ENCODE measurements at places on chromosomes 16 and 17. TPM values are rescaled to one million over a fixed set of nuclear protein-coding genes. Genes with fewer than 3 reads are reported as not detected.

The TEX19 gene
- 0.17 TPM for total RNA-seq

The SLC16A11 gene
- total RNA-seq = 0.36 TPM

The ZNF423 gene
- total RNA-seq = 30.7 TPM

The SARM1 gene
- total RNA-seq = 1.8 TPM

The MPO gene
- 0.95 TPM for total RNA-seq

The YBX2 gene
- 0.66 TPM for total RNA-seq

The LCAT gene
- total RNA-seq = 12.4 TPM

The HOXB3 gene
- total RNA-seq = 8.8 TPM

DNA sequence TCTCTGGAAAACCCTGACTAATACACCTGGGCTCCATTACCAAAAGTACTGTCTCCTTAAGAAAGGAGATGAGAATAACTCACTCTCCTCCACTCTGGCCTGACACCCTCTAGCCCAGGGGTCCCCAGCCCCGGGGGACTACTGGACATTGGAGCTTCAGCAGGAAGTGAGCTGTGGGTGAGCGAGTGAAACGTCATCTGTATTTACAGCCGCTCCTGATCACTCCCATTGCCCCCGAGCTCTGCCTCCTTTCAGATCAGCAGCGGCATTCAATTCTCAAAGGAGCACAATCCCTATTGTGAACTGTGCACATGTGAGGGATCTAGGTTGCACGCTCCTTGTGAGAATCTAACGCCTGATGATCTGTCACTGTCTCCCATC lies 126.3 kb upstream of the TNRC6C start:
- no peak for DNase-seq

- peak; percentile 94 for DNase-seq
These were observed at the start of gene ABAT for GRCh38 chr16:8674413-8675022. ABAT (plus strand) TSS chr16:8674617; CDS start chr16:8735740, 61,123 bp downstream.

GRCh38 chr16:15593235-15593634 lies 49.7 kb downstream of the MARF1 start:
- DNase-seq = no peak

GRCh38 chr16:85613604-85614337 lies 649 bp downstream of the GSE1 start:
- DNase-seq = peak; percentile 72

GRCh38 chr17:58667934-58668597 lies 23.8 kb downstream of the TEX14 start:
- DNase-seq = no peak

GRCh38 chr17:1058423-1059130 lies 61.6 kb downstream of the TIMM22 start:
- DNase-seq = peak; percentile 72

- DNase-seq = no peak
These were observed 4.1 kb downstream of the ZNF213 start for GRCh38 chr16:3138823-3139426.

GRCh38 chr16:81784072-81784795 lies 5.1 kb downstream of the PLCG2 start:
- no peak for DNase-seq

GRCh38 chr16:6335072-6335471 lies 997.6 kb upstream of the RBFOX1 start:
- DNase-seq = no peak

DNA sequence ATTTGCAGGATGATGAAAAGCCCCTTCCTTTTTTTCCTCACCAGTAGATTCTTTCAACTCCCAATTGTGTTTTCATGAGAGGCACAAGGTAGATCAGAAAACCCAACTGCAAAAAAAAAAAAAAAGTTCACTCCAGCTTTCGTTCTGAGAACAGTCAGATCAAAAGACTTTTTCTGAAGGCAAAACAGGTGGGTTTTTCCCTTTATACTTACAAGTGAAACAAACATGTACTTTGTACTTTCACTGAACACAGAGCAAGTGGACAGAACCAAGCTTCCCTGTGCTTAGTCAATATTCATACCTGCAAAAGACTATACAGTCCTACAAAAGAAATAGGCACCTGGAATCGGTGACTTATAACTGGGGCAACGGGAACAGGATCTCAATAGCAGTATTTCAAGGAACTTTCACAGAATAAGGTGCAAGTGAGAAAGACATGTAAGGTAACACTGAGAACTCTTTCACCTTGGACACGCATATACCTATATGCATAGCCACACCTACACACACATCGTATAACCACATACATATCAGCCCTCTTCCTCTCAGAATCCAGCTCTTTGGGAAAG lies 54.1 kb downstream of the TOX3 start:
- no peak for DNase-seq

- no peak for DNase-seq
These were observed 16.5 kb downstream of the CD300LB start for GRCh38 chr17:74514632-74515334.

GRCh38 chr16:15450624-15451023 lies 16.2 kb downstream of the BMERB1 start:
- no peak for DNase-seq

- no peak for DNase-seq
These were observed 355.8 kb downstream of the SOX9 start for GRCh38 chr17:72476575-72476986.

DNA sequence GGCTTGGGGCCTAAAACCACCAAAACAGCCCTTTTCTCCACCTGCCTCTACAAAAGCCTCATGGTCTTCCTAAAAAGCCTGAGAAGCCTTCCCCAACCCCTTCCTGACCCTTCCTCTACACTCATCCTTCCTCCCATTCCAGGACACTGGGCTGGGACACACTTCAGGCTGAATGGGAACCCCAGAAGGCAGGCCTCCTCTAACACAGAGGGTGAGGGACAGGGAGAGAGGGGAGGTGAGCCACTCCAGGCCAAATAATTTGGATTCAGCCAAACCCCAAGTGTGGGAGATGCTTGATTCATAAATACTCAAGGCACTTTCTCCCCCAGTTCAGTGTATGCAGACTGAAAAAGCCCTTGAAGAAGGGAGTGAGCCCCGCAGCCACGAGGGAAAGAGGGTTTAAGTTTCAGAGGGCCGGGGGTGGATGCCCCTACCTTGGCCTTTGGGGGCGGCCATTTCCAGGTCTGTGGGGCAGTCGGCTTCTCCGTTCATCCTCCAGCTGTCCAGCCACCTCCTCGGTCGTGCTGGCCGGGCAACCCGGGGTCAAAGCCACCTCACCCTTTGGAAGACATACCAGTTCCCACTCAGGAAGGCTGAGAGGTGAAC lies 1.6 kb downstream of the UBTF start:
- peak; percentile 40 for DNase-seq

DNA sequence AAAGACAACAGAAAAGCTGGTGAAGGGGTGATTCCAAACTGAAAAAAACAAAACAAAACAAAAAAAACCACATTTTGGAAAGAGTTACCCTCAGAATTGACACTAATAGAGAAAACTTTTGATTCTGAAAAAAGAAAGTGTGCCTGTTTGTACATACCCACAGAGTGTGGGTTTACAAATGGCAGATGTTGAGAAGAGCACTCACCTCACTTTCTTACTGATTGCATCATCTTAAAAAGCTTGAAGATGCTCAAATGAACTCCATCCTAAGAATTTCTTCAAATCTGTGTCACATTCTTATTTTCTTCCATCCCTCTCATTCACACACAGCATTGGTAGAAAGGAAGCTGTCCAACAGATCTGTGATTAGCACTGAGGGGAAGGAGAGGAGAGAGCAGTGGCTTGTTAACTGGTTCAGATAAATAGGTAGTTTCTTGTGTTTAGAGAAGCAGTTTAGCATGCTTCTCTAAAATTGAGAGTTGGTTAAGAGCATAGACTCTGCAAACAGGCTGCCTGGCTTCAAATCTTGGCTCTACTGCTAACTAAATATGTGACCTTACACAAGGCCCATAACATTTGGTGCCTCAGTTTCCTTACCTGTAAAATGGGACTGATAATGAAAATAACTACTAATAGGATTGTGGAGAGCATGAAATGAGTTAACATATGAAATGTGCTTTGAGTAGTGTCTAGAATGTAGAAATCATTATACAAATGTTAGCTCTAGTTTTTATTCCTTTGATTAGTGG lies 6.9 kb downstream of the GNAO1 start:
- no peak for DNase-seq

DNA sequence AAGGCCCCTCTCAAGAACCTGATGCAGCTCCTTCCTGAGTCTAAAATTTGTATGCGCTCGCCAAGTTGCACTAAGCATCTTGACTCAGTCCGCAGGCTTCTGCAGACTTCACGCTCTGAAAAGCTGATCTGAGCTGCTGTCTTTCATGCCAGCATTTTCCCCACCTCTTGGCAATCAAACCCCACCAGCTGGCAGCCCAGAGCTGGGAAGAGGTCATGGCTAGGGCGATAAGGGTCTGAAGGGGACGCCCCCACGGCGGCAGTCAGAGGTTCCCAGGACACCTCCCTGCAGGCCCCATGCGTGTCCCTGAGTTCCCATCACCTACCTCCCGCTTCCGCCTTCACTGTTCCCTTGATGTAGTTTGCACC lies 5.1 kb upstream of the UNC13D start:
- DNase-seq = no peak
